ENCODE measurements at places on chromosomes 11 and 22.

- H3K4me1 ChIP-seq, result no peaks in the 10 kb centered on the region
- peak; percentile 87 for DNase-seq
- H3K27me3 ChIP-seq, result no peaks in the 10 kb centered on the region
These were observed 81.5 kb upstream of the TP53AIP1 start for GRCh38 chr11:129023968-129024676.

- no peak for DNase-seq
- no peaks in the 10 kb centered on the region for H3K4me1 ChIP-seq
- no peaks in the 10 kb centered on the region for H3K36me3 ChIP-seq
- H3K27me3 ChIP-seq, result no peaks in the 10 kb centered on the region
- H3K27ac ChIP-seq, result no peak overlapping the region
These were observed 17.5 kb downstream of the JAM3 start for GRCh38 chr11:134086376-134086775.

DNA sequence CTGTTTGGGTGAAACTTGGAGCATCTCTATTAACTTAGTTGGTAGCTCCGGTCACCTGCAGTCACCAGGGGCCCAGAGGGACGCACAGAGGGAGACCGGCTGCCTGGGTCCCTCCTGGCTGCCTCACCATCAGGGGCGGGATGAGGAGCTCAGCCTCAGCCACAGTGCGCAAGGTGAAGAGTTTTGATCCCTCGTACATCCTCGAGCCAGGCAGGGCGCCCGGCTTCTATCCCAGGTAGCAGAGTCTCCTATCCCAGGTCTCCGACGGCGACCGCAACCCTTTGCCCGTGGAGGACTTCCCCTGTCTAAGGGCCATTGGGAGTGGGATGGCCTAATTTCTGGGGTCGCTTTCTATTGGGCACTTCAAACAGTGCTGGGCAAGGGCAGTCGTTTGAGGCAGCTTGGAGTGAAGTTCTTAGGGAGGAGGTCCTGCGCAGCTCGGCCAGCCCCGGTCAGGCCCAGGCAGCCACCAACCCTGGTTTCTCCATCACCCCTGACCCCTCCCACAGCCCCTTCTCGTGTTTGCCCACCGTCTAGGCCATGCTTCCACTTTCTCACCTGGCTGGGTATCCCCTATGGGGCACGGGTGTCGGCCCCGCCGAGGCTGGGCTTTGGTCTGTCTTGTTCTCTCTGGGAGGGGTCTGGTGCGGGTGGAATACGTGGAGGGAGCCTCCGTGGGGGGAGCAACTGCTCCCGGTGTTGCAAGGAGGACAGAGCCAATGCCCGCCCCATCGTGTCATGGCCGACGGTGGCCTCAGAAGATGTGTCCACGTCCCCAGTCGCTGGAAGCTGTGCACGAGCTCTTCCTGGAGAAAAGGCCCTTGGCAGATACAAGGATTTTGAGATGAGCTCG is 3.6 kb upstream of the MRGPRG start:
- no peaks in the 10 kb centered on the region for H3K27me3 ChIP-seq
- H3K36me3 ChIP-seq, result no peaks in the 10 kb centered on the region
- no peak overlapping the region for H3K4me3 ChIP-seq
- no peak for DNase-seq
- H3K4me1 ChIP-seq, result no peaks in the 10 kb centered on the region

DNA sequence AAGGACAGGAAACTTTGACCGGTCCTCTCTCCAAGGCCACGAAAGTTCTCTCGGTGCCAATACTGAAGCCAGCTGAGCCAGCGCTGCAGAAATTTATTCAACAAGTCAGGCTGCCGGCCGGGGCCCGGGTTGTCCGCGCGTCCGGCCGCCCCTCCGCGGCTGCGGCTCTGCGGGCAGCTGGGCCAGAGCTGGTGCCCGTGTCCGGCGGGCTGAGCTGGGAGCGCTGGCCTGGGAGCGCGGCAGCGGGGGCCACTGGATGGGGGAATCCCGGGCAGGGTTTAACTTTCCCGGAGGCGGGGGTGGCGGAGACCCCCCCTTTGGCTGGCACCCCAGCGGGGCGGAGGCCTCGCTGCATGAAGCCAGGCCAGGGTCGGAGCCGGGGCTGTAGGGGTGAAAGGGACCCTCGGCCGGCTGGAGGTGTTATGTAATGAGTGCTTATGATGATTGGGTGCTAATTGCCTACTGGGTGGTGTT is 12.3 kb upstream of the CACNA1I start:
- H3K27ac ChIP-seq, result no peak overlapping the region
- H3K27me3 ChIP-seq, result no peaks in the 10 kb centered on the region
- H3K4me3 ChIP-seq, result peak overlapping the region; percentile 32
- H3K4me1 ChIP-seq, result no peaks in the 10 kb centered on the region
- no peak for DNase-seq
- no peaks in the 10 kb centered on the region for H3K36me3 ChIP-seq

DNA sequence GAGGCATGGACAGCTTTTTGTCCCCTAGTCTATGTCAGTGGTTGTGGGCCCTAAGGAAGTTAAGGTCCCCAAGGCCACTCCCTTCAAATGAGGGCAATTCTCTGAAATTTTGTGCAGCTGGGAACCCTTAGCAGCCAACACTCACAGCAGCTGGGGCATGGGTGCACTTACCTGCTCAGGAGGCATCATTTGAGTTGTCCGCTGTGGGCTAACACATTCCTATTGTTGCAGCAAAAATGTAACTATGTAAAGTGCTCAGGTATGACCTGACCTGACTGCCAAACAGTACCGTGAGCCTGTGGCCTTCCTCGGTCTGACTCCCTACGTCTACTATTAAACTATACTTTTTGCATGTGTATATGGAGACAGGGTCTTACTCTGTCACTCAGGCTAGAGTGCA is 5.8 kb upstream of the MRTFA start:
- no peaks in the 10 kb centered on the region for H3K27me3 ChIP-seq
- no peak overlapping the region for H3K27ac ChIP-seq
- H3K36me3 ChIP-seq, result no peaks in the 10 kb centered on the region
- no peak for DNase-seq

DNA sequence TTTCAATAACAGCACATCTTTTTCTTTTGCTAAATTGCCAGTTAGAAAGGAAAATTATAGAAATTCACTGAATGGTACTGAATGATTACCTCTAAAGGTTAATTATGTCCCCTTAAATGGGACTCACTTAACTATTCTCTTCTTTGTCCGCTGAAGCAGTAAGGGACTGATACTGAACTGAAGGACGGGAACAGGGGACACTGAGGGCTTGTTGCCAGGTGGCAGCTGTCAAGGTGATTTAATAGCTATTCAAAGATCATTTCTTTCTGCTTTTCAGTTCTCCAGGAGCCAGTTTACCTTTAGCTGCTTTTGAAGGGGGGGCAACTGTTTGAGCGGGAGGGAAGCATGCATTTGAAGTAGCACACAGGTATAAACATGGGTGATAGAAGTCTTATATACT is 325.4 kb upstream of the CCDC90B start:
- H3K4me1 ChIP-seq, result no peaks in the 10 kb centered on the region
- no peaks in the 10 kb centered on the region for H3K27me3 ChIP-seq
- no peak overlapping the region for H3K4me3 ChIP-seq
- no peaks in the 10 kb centered on the region for H3K36me3 ChIP-seq
- H3K27ac ChIP-seq, result no peak overlapping the region
- no peak for DNase-seq

GRCh38 chr11:113840932-113841664 is 34.3 kb downstream of the USP28 start:
- H3K27ac ChIP-seq, result no peak overlapping the region
- no peak overlapping the region for H3K4me3 ChIP-seq
- H3K36me3 ChIP-seq, result no peaks in the 10 kb centered on the region
- H3K4me1 ChIP-seq, result no peaks in the 10 kb centered on the region
- no peak for DNase-seq

Measured in prostate gland (tissue), 2 donors.